Tongue (tissue), 3 donors: ENCODE measurements at places on chromosomes 7 and 10. TPM values are rescaled to one million over a fixed set of nuclear protein-coding genes. Genes with fewer than 3 reads are reported as not detected.

STEAP4 gene
- 11.9 TPM for total RNA-seq

UPK3BL1 gene
- total RNA-seq, result 61.3 TPM

MLXIPL gene
- total RNA-seq, result 3.4 TPM

SPOCK2 gene
- total RNA-seq, result 8.3 TPM

TUBB8 gene
- total RNA-seq, result not detected

GRCh38 chr10:80770239-80770638, 232.5 kb downstream of the SH2D4B start:
- DNase-seq, result no peak

GRCh38 chr10:110535958-110536891, 31.3 kb upstream of the SMC3 start:
- DNase-seq, result no peak

- DNase-seq, result no peak
These were observed 3.3 kb downstream of the JMJD1C start for GRCh38 chr10:63462442-63462841.

DNA sequence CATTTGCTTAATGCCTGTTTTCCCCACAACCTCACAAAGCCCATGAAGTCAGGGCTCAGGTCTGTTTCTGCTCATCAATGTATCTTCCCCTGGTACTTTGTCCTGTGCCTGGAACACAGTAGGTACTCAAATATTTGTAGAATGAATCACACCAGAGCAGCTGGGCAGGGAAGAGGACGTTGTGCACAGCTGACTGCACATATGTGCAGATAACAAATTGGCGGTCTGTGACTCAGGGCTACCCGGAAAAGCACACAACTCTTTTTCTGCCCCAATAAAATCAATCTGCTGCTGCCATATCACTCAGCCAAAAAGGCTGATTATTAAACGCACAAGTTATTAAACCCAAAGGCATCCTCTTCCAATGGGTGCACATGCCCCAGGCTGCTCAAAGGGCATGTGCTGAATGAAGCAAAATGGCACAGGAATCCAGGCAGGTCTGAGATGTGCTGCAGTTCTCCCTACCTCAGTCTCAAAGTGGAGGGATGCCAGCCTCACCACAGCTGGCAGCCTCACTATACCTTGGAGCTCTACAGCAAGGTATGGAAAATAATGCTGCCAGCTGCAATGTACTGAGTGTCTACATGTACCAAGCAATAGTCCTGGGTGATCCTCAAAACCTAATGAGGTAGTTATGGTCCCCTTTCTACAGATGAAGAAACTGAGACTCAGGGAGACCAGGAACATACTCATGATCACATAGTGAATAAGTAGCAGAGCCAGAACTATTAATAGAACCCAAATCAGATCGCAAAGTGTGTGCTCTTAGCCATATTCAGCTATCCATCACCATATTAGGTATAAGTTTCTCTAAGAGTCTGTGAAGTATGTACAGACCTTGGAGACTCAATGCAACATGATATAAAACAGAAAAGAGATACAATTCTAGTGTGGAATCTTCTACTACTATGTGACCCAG, 43.4 kb downstream of the SORBS1 start:
- no peak for DNase-seq
